ENCODE measurements at places on chromosomes 6 and 20. TPM values are rescaled to one million over a fixed set of nuclear protein-coding genes. Genes with fewer than 3 reads are reported as not detected.

DNA sequence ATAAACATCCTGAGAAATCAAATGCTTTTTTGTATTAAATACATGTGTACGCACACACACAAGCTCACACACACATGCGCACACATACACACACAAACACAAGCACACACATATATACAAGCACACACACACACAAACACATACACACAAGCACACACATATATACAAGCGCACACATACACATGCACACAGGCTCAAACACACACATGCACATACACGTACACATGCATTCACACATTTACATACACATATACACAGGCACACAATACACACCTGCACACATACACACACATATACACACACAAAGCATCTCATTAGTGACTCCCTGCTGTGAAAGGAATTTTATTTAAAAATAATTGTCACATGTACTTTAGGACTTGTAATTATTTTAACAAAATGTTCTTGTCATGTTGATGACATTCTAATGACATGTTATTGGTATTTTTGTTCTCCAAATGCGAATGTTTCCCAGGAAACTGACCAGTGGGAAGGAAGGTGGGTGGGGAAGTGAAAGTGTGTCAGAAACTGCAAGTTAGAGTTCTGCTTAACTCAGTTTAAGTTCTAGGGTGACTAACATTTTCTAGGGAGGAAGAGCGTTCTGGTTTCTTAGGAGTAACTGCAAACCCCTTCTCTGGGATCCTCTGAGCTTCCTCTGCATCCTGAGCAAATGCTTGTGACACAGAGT, 113.9 kb upstream of the ZNF217 start:
- DNase-seq = peak; percentile 38

Gene THBS2
- not detected for total RNA-seq

- no peak for DNase-seq
Observed at GRCh38 chr20:48335308-48336050, 492.3 kb downstream of the PREX1 start.

Gene C20orf96
- 10.3 TPM for total RNA-seq

DNA sequence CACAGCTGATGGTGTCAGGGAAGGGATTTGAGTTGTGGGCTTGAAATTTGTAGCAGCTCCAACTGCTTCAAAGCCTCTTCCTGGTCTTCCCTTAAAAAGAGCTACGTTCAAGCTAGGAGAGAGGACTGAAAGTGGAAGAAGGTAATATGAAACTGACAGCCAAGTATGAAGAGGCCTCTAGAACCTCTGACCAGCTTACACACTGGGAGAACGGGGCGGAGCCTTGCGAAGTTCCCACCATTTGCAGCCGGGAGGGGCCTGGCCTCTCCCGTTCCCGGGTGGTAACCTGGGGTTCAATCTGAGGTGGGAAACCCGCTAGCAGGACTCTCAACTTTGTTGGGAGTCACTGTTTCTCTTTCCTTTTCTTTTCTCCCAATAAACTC, 97.8 kb upstream of the PDE10A start:
- DNase-seq = no peak

GRCh38 chr6:149209871-149210775, 107.4 kb upstream of the TAB2 start:
- DNase-seq = peak; percentile 23

DNA sequence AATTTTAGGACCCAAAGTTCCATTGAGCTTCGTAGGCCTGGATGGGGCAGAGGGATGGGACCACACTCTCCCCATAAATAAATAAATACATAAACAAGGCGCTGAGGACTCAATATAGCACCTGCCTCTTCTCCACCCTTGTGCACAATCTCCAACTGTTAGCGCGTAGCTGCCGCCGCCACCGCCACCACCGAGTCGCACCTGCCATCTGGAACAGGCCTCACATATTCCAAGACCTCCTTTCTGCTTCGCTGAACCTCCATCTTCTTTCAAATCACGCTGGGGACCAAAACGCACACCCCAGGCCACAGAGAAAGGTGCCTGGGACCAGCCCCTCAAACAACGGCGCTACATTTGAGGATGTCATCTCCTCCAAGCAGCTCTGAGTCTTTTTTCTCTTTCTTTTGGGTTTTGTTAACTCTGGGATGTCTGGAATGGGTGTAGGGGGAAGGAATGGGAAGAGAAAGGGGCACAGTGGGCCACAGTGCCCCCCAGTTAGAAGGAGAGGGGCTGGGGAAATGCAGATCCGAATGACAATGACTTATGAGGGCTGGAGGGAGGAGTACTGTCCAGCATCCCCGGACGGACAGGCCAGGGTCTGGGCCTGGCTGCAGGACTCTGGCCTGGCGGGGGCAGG, 49.7 kb downstream of the NOL4L start:
- DNase-seq = no peak

Gene GABRR1
- total RNA-seq = not detected

DNA sequence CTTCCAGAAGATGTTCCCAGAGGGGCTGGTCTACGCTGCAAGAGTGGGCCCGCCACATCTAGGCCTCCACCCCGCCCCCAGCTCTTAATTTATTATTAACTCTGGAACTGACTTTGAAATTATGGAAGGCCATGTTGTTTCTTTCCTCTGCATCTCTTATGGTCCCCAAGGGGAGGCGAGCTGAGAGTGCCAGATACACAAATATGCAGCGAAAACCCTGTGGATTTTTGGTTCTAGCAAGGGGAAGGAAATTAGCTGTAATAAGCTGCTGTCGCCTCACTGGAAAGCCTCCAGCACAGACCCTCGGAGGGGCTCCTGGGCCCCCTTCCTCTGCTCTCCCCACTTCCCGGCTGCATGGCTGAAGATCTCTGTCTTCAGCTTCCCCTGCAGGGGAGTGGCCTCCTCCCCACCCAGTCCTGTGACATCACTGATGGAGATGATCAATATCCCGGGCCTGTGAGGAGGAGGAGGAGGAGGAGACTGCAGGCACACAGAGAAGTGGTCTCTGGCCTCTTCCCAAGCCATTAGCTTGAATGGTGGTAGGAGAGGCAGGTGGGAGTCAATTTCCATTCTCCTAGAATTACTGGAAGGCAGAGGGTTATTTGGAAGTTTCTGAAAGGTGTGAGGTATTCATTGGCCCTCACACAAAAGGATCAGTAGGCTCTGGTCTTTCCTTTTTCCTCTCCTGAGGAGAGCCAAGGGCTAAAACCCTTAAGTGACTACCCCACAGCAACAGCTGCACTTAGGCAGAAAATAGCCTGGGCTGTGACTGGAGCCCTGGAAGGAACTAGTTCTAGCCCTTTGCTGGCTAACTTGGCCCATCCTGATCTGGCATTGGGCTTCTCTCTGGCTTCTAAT, 39.7 kb upstream of the CCDC167 start:
- no peak for DNase-seq

- DNase-seq = peak; percentile 63
Observed at GRCh38 chr6:154229786-154230185, 126.8 kb downstream of the IPCEF1 start.

GRCh38 chr6:61751986-61752385, 534.0 kb downstream of the KHDRBS2 start:
- DNase-seq = no peak

Data from activated naive CD4-positive, alpha-beta T cell treated with anti-CD3 and anti-CD28 coated beads, Interleukin-2, amount 50 U/mL, for 72 hours (primary cell).